Large intestine (tissue), 12 donors: ENCODE measurements at places on chromosomes 7 and 10.

- H3K27ac ChIP-seq: no peak overlapping the region
- no peaks in the 10 kb centered on the region for H3K36me3 ChIP-seq
- peaks cover 37% of the 10 kb centered on the region for H3K27me3 ChIP-seq
- peaks cover 5% of the 10 kb centered on the region for H3K4me1 ChIP-seq
- H3K4me3 ChIP-seq: no peak overlapping the region
These were observed 2.0 kb upstream of the BLVRA start for GRCh38 chr7:43756368-43757072.

GRCh38 chr7:105978035-105978434 lies 15.0 kb downstream of the CDHR3 start:
- H3K36me3 ChIP-seq: no peaks in the 10 kb centered on the region
- no peak overlapping the region for H3K4me3 ChIP-seq
- peaks cover 4% of the 10 kb centered on the region for H3K4me1 ChIP-seq
- no peak for DNase-seq

- no peaks in the 10 kb centered on the region for H3K27me3 ChIP-seq
- no peak overlapping the region for H3K4me3 ChIP-seq
- no peak overlapping the region for H3K27ac ChIP-seq
These were observed 572.4 kb downstream of the PHTF2 start for GRCh38 chr7:78370936-78371335.

DNA sequence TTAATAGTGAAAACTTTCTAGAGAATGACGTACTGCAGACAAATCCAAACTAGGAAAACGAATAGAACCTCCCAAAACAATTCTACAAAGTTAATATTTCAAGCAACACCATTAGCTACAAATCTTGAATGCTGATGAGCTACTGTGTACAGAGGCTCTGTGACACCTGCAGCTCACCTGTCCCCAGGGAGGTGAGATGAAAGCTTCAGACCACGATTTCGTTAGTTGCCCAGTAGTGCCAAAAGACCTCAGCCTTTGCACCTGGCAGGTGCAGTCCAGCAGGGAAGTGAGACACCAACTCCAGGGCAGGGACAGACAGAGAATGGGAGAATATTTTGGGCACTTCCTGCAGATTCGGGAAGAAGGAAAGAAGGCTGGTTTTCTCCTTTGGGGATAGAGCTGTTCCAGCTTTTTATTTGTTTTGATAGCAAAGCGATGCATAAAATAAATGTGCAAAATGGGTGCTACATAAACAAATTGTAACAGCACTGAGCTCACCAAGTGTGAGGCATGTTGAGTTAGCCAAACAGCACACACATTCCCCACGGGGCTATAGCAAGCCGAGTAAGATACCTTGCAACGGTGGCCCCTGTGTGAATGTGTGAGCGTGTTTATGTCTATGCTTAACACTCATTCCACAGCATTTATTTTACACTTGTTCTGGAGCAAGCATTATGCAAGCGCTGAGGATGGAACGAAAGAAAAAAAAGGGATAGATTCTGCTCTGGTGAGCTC lies 1024.8 kb upstream of the AUTS2 start:
- no peak for DNase-seq
- no peak overlapping the region for H3K27ac ChIP-seq
- no peaks in the 10 kb centered on the region for H3K27me3 ChIP-seq
- no peaks in the 10 kb centered on the region for H3K4me1 ChIP-seq
- H3K36me3 ChIP-seq: no peaks in the 10 kb centered on the region

DNA sequence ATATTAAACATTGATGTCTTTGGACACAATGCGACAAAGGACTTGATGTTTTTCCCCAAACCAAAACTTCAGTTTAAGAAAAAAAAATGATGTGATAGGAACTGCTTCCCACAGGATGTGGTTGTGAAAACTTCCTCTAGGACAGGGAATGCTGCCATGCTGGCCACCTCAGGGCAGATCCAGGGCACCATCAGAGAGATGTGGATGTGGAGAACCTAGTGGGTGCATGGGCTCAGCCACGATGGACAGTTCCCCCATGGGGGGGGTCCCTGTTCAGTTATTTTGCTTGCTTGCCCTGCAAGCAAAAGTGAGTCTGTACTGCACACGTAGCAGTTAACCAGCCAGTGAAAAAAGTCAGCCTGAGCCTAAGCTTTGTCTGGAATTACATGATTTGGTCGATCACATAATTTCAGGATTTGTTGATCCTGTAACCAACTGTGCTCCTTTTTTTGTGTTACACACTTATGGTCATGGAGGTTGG lies 36.3 kb downstream of the LAMB4 start:
- H3K4me3 ChIP-seq: no peak overlapping the region
- no peaks in the 10 kb centered on the region for H3K27me3 ChIP-seq
- H3K4me1 ChIP-seq: peaks cover 24% of the 10 kb centered on the region
- H3K27ac ChIP-seq: peak overlapping the region; percentile 76

DNA sequence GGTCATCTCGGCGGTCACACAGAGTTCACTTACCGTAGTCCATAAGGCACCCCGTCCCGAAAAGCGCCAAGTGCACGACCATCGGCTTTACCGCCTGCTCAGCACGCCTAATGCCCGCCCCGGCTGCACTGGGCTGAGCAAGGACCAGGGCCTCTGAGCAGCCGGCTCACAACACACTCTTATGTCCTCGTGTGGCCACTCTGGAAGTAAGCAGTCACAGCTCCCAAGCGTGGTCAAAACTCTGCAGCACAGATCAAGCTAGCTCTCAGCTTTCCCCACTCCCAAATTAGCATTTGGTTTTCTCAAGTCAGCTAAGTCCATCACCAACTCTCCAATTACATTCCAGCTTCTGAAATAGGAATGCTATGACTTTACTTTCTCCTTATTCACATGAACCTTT lies 57.7 kb downstream of the MAD1L1 start:
- no peak overlapping the region for H3K4me3 ChIP-seq
- no peaks in the 10 kb centered on the region for H3K27me3 ChIP-seq
- H3K4me1 ChIP-seq: peaks cover 8% of the 10 kb centered on the region
- no peaks in the 10 kb centered on the region for H3K36me3 ChIP-seq
- no peak for DNase-seq
- no peak overlapping the region for H3K27ac ChIP-seq
